ENCODE measurements at places on chromosomes 4 and X. TPM values are rescaled to one million over a fixed set of nuclear protein-coding genes. Genes with fewer than 3 reads are reported as not detected.

The DTHD1 gene
- total RNA-seq: 0.09 TPM

The FRG2 gene
- total RNA-seq: 0.05 TPM

The HPGD gene
- total RNA-seq: 51.6 TPM

The C4orf54 gene
- 1.4 TPM for total RNA-seq

The CT45A5 gene
- not detected for total RNA-seq

The BCLAF3 gene
- total RNA-seq: 4.4 TPM

The NIPAL1 gene
- 0.47 TPM for total RNA-seq

The ARHGEF9 gene
- total RNA-seq: 14.5 TPM

The TMPRSS11A gene
- total RNA-seq: 0.24 TPM

The GNRHR gene
- total RNA-seq: not detected

The PPP2R2C gene
- total RNA-seq: 5.4 TPM
